ENCODE measurements at places on chromosomes 1 and 21.

DNA sequence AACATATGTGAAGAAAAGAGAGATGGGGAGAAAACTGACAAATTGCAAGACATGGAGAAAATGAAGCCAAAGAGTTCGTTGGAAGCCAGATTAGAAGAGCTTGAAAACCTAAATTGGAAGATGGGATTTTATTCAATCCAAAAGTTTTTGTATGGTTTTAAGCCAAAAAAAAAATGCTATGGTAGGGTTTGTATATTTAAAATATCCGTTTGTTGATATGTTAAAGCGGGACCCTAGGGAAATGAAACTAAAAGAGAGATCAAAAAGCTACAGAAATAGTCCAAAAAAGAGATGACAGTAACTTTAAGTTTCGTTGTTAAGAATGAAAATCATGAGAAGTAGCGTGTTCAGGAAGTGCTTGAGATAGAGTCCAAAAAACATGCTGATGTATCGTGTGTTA lies 617.7 kb upstream of the ADGRL2 start:
- DNase-seq = no peak

GRCh38 chr1:212074856-212075255 lies 39.3 kb downstream of the DTL start:
- no peak for DNase-seq

- no peak for DNase-seq
These were observed 135.7 kb upstream of the PROX1 start for GRCh38 chr1:213852107-213852506.

GRCh38 chr1:116265931-116266863 lies 106.8 kb upstream of the ATP1A1 start:
- no peak for DNase-seq

DNA sequence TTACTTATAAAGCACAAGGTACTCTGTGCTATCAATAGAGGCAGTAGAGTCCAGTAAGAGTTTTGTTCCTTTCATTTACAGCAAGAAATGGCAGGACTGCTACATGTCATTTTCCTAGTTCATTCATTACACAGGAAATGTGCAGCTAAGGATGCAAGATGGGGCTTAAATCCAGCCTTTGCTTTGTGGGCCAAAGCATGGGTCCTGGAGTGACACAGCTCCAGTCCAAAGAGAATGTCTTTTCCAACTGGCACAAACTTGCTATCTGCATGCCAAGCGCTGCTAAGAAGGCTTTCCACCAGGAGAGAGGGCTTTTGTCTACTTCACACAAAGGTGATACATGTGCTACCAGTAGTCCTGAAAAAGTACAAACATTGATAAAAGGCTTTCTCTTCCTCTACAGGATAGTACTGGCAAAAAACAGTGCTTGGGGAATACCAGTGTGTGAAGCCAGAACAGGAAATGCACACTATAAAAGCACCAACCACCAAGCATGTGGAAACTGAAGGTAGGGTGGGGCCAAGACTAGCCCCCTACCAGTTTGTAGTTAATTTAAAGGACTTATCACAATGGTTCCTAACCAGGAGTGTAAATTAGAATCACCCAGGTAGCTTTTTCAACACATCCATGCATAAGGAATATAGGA lies 68.7 kb downstream of the ARID4B start:
- no peak for DNase-seq

- DNase-seq = no peak
These were observed 20.3 kb downstream of the FASLG start for GRCh38 chr1:172679000-172679772.

DNA sequence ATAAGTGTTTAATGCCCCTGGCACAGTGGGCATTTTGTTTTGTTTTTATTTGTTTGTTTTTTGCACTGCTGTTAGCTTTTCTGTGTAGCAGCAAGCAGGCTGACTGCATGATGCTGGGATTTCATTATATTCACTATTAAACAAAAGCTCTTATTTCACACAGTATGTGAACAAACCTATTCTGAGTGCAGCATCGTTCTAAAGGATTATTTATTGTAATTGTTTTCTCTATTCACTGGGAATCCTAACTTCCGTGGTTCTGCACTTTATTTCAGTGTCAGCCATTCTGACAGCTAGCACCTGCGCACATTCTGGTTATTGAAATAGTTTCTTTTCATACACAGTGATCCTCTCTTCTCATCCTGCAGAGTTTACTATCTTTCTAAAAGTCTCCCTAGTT lies 595.0 kb downstream of the NEGR1 start:
- no peak for DNase-seq

Measured in HCEC 1CT (cell line).